Anterior cingulate cortex (tissue), 58 donors: ENCODE measurements at places on chromosomes 6 and 20.
A peak's percentile ranks its signal among the peaks of the same experiment; 100 is the strongest.

GRCh38 chr20:19317237-19318069 lies 105.0 kb downstream of the SLC24A3 start:
- DNase-seq: no peak

DNA sequence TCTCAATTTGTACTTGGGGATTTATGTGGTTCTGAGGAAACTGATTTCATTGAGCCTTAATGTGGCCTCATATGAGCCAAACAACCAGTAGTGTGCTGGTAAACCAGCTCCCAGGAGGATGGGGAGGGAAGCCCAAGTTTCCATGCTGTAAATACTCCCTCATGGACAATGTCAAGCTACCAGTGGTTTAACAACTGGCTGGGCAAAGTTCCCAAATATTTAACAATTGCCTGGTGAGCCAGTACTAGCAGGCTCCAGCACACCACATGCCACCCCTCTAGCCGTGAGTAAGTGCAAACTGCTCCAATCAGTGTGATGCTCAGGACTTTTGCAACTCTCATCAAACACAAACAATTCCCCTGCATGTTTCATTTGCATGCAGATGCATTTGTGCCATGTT lies 19.2 kb upstream of the CDKN1A start:
- no peak for DNase-seq

GRCh38 chr20:13995841-13996240 lies 525 bp downstream of the MACROD2 start:
- peak; percentile 47 for DNase-seq

GRCh38 chr6:129748212-129748900 lies 38.4 kb upstream of the ARHGAP18 start:
- no peak for DNase-seq

GRCh38 chr6:1068068-1068467 lies 243.8 kb upstream of the FOXQ1 start:
- DNase-seq: no peak

DNA sequence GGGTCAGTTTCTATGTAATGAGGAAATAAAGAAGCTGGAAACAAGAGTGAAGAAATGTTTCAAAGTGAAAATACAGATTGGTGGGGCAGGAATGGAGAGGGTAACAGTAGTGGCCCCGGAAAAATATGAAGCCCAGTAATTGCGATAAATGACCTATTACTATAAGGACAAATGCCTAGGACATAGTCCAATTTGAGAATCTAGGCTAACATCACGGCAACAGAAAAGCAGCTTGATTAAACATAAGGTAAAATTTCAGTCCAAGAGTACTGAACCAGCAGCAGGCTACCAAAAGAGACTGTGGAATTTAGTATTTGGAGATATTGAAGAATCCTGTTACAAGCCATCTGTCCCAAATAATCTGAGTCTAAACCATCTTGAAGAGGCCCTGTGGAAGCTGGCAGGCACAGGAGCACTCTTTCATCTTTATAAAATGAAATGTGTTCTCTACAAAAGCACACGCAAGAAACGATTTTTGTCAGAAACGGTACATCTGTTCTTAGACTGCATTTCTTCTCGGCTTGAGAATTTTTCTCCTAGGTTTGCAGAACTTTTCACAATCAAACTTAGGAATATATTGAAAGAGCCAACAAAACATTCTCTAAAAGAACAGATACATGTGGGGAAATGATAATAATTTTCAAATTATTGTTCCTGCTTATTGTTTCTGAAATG lies 49.3 kb downstream of the ELOVL5 start:
- DNase-seq: no peak

DNA sequence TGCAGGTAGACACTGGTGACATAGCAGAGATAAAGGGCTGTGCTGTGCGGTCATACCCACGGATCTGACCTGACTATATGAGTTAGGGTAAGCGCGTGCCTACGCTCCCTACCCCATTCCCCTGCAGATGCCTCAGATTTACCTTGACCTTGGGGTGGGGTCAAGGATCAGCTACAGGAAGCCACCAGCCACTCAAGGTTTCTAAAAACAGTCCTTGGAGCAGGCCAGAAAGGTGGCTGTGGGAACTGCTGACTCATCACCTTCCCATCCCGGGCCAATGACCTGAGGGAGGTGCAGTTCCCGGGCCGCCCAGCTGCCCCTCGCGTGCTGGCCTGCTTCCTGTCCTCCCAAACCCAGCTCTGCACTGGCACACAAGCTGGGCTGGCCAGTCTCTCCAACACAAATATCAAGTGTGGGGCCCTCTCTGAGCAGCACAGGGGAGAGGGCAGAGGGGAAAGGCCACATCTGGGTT lies 23.0 kb downstream of the KCNK5 start:
- no peak for DNase-seq

DNA sequence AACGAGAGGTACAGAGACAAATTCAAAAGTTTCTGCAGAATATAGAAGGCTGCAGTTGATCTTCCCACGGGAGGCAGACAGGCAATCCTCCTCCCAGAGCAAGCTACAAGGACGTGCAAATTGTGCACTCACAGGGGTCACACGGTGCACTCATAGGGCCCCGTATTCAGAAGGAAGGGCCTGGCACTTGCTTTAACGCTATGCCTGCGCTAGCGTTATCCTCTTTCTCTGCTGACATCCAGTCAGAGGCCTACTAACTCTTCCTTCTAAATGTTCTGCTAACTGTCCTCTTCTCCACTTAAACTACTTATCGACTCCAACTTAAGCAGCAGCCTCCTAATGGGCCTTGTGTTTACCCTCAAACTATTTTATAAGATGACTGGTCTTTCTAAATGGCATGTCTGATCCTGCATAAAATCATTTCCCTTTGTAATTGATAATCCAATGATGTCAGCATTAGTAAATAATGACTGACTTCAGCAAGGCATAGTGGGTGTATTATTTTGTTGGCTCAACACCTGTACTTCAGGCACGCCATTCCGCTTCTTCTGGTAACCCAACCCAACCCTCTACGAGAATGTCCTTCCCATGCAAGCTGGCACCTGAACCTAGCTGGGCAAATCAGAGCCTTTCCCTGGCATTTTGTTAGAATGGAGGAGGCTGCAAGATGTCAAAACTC lies 2.2 kb downstream of the IFNGR1 start:
- no peak for DNase-seq

- no peak for DNase-seq
Measured at GRCh38 chr6:20169786-20170185, 42.5 kb downstream of the MBOAT1 start.

DNA sequence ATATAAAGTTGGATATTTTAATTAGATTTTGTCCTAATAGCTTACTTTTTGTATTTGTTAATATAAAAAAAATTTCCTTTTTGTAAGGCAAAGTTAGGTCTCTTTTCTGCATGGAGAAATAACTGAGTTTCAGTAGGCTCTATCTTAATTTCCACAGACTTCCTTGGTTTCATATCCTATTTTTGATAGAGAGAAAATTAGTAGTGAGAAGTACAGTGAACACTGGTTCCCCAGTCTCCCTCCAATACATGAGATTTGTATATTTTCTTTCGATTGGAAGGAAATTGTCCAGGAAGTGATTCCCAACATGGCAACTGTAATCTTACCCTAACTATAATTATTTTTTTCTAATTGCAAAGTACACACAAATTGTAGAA lies 26.4 kb downstream of the TRIM27 start:
- no peak for DNase-seq
